Right ventricle myocardium superior (tissue), 1 donor: ENCODE measurements at places on chromosomes 7 and 10. TPM values are rescaled to one million over a fixed set of nuclear protein-coding genes. Genes with fewer than 3 reads are reported as not detected.

DNA sequence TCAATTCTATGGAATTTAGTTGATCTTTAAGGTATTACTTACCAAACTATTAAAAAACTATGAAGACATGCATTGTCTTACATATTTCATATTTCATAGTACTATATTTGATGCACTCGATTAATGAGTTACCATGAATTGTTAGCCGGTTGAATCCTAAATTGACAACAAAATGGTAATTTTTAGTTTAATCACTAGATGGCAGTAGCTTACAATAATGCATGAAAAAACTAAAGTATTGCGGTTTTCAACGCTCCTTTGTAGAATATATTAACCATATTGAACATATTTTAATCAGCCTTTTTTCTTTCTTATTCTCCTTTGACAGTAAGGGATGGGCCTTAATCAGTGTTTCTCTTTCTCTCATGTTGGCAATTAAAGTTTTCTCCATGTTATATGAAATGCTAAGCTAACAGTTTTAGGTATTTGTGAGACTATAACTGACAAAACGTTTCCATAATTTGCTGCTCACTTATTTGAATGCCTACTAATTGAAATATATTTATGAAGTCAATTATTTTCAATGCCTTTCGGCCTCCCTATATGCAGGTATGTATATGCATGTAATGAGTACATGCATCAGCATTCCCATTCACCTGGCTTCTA is 48.5 kb upstream of the ARL4A start:
- no peak for DNase-seq

- no peak for DNase-seq
Measured at GRCh38 chr7:149633976-149634945, 136.7 kb upstream of the ZNF746 start.

- no peak for DNase-seq
Measured at GRCh38 chr7:6646465-6646864, 9.3 kb downstream of the ZNF316 start.

UTF1 gene
- total RNA-seq = not detected

DNA sequence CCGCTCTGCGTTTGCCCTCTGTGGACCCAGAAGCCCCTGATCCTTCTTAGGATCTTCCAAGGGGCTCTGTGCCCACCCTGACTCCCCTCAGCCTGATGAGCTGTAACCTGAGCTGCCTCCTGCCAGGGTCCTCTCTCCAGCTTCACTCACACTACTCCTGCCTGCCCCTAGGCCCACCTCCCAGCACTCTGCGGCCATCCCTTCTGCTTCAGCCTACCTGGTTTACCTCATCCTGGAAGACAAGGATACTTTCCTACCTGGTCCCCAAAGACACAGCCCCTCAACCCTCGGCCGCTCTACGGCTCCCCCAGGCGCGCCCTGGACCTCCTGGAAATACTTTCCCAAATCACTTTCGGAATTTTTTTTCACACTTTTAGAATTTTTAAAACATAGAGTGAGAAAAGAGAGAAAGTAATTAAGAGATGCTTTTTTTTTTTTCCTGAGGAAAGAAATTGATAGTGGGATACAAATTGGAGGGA is 6.4 kb upstream of the ZNF862 start:
- DNase-seq = no peak

CYP2W1 gene
- not detected for total RNA-seq

DNA sequence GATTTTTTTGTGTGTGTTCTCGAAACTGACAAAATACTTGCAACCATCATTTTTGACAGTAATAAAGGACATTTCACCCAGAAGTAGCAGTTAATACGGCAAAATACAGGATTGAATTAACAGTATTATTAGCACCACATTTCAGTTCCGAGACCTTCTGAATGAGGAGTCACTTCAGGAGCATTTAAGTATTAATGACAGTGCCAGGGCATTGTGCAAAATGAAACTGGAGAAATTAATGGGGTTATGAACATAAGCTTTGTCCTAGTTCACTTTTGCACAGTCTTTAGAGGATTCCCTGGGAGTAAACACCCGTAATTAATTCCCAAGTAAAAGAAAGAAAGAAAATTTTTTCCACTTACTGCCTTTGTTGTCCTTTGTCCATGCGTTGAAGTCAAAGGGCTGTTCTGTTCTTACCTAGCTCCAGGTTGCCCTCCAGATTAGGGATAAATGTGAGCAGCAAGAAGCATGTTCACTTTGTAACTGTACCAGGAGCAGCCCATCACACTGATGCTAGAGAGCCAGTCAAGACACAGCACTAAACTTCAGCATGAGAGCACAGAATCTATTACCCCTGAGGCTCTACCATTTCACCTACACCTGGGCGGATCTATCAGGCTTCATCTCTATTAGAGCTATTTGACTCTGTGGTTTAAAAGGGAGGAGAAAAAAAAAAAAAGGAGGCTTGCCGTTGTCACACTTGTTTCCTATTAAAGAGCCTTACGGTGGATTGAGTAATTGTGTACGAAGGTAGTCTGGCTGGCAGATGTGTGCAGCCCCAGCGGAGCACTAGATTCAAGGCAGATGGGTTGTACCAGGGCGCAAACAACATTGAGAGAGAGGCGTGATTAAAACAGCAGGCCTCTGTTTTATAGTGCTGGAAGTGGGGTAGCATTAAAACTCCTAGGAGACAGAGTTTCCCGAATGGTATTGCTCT is 297.8 kb upstream of the SEMA3A start:
- no peak for DNase-seq

DNA sequence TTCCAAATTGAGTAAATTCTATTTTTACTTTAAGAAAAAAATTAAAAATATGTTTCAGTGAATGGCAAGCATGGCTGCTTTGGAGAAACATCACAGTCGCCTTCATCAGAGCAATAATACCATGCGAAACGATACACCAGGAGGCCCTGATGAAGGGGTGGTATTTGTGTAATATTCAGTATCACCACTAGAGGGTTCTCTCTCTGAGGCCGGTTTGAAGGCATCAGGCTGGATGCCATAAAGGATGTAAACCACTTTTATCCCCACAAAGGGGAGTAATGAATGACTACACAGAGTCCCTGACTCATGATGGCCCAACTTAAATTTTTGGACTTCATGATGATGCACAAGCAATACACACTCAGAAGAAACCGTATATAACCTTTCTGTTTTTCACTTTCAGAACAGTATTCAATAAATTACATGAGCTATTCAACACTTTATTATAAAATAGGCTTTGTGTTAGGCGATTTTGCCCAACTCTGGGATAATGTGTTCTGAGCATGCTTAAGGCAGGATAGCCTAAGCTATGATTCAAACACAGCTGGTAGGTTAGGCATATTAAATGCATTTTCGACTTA is 95.5 kb downstream of the PPP1R17 start:
- no peak for DNase-seq

- no peak for DNase-seq
Measured at GRCh38 chr10:123262456-123262855, 108.3 kb downstream of the BUB3 start.

DNA sequence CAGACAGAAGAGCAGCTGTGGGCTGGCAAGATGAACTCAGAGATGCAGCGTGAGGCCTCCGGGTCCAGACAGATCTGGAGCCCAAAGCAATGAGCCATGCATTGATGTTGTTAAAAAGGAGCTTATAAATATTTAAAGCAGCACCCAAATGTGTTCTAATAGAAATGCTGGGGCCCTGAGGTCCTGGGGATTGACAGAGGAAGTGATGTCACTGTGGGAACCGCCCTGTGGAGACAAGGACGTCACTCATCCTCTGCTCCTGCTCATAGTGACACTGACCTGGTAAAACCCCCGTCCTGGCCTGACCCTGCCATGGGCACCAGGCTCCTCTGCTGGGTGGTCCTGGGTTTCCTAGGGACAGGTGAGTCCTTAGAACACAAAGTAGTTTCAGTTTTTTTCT is 197.0 kb upstream of the PRSS58 start:
- no peak for DNase-seq

- no peak for DNase-seq
Measured at GRCh38 chr7:72781161-72781560, 46.8 kb downstream of the TYW1B start.

DNA sequence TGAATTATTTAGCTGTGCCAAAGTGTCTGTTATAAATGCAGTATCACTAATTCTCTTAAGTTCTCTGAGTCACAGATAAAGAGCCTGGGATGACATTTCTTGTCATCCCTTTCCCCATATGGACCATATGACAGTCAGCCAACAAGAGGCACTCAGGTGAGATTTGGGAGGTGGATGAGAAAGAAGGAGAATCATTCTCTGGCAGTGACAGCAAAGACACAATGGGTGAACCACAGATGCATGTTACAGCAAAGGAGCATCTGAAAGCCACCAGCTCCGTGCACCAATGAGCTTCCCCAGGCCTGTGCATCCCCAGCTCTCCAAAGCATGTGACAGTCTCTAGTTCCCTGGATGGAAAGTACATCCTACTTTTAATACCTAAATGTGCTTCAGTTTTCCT is 10.8 kb downstream of the GIMAP6 start:
- no peak for DNase-seq

- no peak for DNase-seq
Measured at GRCh38 chr10:45353186-45353585, 20.8 kb upstream of the ALOX5 start.

DNA sequence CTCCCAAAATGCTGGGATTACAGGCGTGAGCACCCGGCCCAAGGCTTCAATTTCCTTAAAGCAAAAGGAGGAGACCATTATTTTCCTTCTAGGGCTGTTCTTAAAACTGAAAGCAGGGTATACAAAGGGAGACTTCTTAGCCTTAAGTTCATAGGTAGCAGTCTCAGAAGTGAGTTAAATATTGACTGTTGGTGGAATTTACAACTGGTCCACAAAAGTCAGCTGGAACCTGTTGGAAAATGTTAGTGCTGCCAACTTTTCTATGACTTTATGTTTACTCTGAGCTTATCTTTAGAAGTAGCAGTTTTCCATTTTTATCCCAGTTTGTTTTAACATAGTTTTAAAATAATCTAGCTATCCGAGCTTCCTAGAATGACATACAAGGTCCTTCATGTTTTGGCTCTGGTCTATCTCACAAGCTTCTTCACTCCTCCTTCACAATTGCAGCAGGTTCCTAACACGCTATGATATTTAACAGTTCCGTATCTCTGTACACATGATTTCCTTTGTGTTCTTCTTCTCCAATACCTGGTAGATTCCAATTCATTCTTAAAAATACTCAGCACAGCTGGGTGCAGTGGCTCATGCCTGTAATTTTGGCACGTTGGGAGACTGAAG is 3.3 kb downstream of the SLC26A3 start:
- DNase-seq = no peak

GRCh38 chr10:14114791-14115190 is 215.9 kb downstream of the FRMD4A start:
- DNase-seq = no peak

SPDYE8 gene
- total RNA-seq = not detected

TDRD1 gene
- 5.8 TPM for total RNA-seq

GRCh38 chr7:74365322-74366022 is 76.3 kb downstream of the CLIP2 start:
- peak; percentile 68 for DNase-seq

GRCh38 chr7:106659166-106659962 is 1.6 kb downstream of the CCDC71L start:
- no peak for DNase-seq

DNA sequence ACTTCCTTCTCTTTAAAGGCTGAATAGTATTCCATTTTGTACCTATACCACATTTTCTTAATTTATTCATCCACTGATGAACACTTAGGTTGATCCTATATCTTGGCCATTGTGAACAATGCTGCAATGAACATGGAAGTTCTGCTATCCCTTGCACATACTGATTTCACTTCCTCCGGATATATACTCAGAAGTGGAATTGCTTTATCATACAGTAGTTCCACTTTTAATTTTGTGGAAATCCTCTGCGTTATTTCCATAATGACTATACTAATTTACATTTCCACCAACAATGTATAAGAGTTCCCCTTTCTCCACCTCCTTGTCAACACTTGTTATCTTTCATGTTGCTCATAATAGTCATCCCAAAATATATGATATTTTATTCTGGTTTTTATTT is 312.6 kb downstream of the PLXDC2 start:
- DNase-seq = no peak

DNA sequence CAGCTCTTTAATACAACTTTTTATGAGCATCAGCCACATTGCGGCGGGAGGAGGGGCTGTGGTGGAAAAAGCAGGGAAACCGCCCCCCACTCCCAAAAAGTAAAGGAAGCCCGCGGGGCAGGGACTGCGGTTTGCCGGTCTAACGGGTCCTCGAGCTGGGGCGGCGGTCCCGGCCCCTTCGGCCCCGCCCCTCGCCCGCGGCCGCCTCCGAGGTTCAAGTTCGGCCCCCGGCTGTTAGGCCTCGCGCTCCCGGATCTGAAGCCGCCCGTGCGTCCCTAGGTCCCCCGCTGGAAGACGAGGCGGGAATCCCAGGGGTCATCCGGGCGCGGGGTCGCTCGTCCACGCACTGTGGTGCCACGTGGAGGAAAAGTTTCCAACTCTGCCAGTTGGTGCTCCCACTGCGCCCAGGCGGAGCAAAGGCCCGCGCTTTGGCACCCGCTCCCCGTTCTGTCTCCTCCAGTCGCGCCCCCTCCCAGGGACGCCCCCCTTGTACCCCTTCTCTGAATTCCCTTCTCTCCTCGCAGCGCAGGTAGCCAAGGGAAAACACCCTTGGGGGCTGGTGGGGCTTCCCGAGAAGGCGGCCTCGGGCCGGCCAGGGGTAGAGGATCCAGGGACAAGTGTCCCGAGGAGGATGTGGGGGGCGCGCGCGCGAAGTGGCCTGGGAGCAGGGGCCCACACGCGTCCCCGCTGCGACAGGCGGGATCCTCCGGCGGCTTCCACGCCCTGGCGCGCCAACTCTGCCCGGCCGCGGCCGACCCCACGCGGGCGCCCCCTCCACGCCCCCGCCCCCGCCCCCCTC is 798 bp upstream of the AUTS2 start:
- peak; percentile 65 for DNase-seq

GRCh38 chr10:133245439-133246235 is 8.0 kb downstream of the VENTX start:
- no peak for DNase-seq

CALN1 gene
- not detected for total RNA-seq

DNA sequence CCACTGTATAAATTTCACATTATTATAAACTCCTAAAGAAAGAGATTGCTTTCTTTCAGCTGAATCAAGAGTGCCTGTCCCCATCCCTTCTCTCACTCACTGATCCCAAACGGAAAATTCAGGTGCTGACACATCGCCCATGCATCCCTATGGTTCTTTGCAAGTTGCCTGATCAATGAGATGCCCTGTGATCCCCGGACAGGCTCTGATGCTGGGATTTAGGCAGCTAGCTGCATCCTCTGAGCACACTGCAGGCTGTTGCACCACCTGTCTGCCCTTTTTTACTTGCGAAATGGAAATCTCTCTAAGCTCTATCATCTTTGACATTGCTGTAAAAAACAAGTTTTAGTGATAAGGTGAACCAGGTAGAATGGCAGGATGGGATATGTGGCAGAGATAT is 456.5 kb downstream of the GATA3 start:
- DNase-seq = no peak

- no peak for DNase-seq
Measured at GRCh38 chr10:121886181-121886580, 41.6 kb downstream of the ATE1 start.

- DNase-seq = peak; percentile 49
Measured at GRCh38 chr7:54880326-54880989, 121.4 kb upstream of the SEC61G start.
